ENCODE measurements at places on chromosomes 16 and 17. TPM values are rescaled to one million over a fixed set of nuclear protein-coding genes. Genes with fewer than 3 reads are reported as not detected.
A peak's percentile ranks its signal among the peaks of the same experiment; 100 is the strongest.

SULT1A2 gene
- total RNA-seq, result 1.0 TPM

KRT24 gene
- not detected for total RNA-seq

CRYBA1 gene
- not detected for total RNA-seq

AKTIP gene
- total RNA-seq, result 24.4 TPM

TNFRSF13B gene
- not detected for total RNA-seq

- peak; percentile 39 for DNase-seq
- peaks cover 47% of the 10 kb centered on the region for H3K36me3 ChIP-seq
- H3K27ac ChIP-seq, result peak overlapping the region; percentile 90
- H3K4me1 ChIP-seq, result peaks cover 68% of the 10 kb centered on the region
- peak overlapping the region; percentile 85 for H3K4me3 ChIP-seq
Measured at GRCh38 chr17:40097931-40098845, 2.2 kb downstream of the NR1D1 start.

- no peak overlapping the region for H3K27ac ChIP-seq
- peaks cover 8% of the 10 kb centered on the region for H3K27me3 ChIP-seq
- H3K4me1 ChIP-seq, result no peaks in the 10 kb centered on the region
- H3K4me3 ChIP-seq, result no peak overlapping the region
- H3K36me3 ChIP-seq, result no peaks in the 10 kb centered on the region
Measured at GRCh38 chr17:4604111-4604644, 19.8 kb downstream of the SMTNL2 start.

GRCh38 chr17:65455972-65456343 is 105.5 kb downstream of the AXIN2 start:
- DNase-seq, result peak; percentile 5
- H3K4me1 ChIP-seq, result no peaks in the 10 kb centered on the region
- no peak overlapping the region for H3K27ac ChIP-seq
- no peak overlapping the region for H3K4me3 ChIP-seq

DNA sequence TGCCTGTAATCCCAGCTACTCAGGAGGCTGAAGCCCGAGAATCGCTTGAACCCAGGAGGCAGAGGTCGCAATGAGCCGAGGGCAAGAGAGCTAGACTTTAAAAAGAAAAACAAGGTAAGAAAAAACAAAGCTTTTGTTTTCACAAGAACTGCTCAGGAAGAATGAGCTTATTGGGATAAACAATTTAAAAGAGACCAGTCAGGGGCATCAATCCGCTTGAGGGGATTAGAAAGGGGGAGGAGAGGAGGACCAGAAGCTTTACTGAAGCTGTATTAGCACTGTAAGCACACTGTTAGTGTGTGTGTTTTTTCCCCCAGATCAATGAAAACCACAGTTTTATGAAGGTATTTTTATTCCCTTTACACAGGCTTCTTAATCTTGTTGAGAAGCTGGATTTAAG is 8.8 kb downstream of the TMEM170A start:
- H3K36me3 ChIP-seq, result peaks cover 13% of the 10 kb centered on the region
- peaks cover 45% of the 10 kb centered on the region for H3K4me1 ChIP-seq
- no peak for DNase-seq
- no peak overlapping the region for H3K4me3 ChIP-seq

GRCh38 chr16:66315210-66315825 is 51.2 kb upstream of the CDH5 start:
- H3K27me3 ChIP-seq, result peaks cover 3% of the 10 kb centered on the region
- no peak overlapping the region for H3K4me3 ChIP-seq
- no peak overlapping the region for H3K27ac ChIP-seq
- no peaks in the 10 kb centered on the region for H3K36me3 ChIP-seq

DNA sequence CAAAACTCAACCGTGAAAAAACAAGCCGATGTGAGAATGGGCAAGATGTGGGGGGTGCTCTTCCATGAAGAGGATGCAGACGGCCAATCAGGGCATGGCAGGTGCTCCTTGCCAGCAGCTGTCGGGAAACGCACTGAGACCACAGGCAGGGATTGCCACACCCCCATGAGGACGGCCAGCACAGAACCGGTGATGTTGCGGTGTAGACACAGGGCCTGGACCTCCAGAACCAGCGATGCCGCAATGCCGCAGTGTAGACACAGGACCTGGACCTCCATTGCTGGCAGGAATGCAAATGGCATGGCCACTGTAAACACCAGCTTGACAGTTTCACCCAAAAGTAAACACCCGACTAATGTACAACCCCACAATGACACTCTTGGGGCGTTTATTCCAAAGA is 164.9 kb downstream of the BANP start:
- H3K27ac ChIP-seq, result no peak overlapping the region
- no peak for DNase-seq
- H3K27me3 ChIP-seq, result peaks cover 1% of the 10 kb centered on the region
- no peaks in the 10 kb centered on the region for H3K36me3 ChIP-seq

GRCh38 chr17:12580640-12581039 is 85.0 kb upstream of the MYOCD start:
- no peaks in the 10 kb centered on the region for H3K4me1 ChIP-seq
- H3K36me3 ChIP-seq, result no peaks in the 10 kb centered on the region
- H3K27ac ChIP-seq, result no peak overlapping the region
- peaks cover 3% of the 10 kb centered on the region for H3K27me3 ChIP-seq
- H3K4me3 ChIP-seq, result no peak overlapping the region
- DNase-seq, result no peak

- peaks cover 34% of the 10 kb centered on the region for H3K4me1 ChIP-seq
- DNase-seq, result peak; percentile 36
- no peak overlapping the region for H3K27ac ChIP-seq
- H3K4me3 ChIP-seq, result no peak overlapping the region
- no peaks in the 10 kb centered on the region for H3K27me3 ChIP-seq
Measured at GRCh38 chr16:50602531-50603205, 54.5 kb downstream of the NKD1 start.

GRCh38 chr17:76385892-76386786 is 1.7 kb downstream of the SPHK1 start:
- H3K27me3 ChIP-seq, result no peaks in the 10 kb centered on the region
- no peak overlapping the region for H3K27ac ChIP-seq
- peak; percentile 93 for DNase-seq
- peaks cover 3% of the 10 kb centered on the region for H3K4me1 ChIP-seq
- peaks cover 7% of the 10 kb centered on the region for H3K36me3 ChIP-seq
- H3K4me3 ChIP-seq, result peak overlapping the region; percentile 67

DNA sequence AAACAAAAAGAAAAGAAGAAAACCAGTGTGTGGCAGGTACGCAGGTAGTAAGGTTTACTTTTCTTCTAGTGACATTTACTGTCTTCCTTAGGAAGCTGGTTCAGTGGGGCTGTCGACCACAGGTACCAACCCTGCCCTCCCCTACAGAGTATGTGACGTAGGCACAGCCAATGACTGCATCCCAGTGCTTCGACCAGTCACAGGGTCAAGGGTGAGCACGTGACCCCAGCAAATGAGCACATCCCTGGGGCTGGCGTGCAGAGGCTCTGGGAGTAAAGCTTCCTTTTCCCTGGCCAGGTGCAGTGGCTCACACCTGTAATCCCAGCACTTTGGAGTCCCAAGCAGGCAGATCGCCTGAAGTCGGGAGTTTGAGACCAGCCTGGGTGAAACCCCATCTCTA is 38.9 kb upstream of the PLCG2 start:
- no peaks in the 10 kb centered on the region for H3K36me3 ChIP-seq
- H3K4me3 ChIP-seq, result no peak overlapping the region
- H3K27me3 ChIP-seq, result peaks cover 1% of the 10 kb centered on the region
- peaks cover 6% of the 10 kb centered on the region for H3K4me1 ChIP-seq
- H3K27ac ChIP-seq, result no peak overlapping the region

DNA sequence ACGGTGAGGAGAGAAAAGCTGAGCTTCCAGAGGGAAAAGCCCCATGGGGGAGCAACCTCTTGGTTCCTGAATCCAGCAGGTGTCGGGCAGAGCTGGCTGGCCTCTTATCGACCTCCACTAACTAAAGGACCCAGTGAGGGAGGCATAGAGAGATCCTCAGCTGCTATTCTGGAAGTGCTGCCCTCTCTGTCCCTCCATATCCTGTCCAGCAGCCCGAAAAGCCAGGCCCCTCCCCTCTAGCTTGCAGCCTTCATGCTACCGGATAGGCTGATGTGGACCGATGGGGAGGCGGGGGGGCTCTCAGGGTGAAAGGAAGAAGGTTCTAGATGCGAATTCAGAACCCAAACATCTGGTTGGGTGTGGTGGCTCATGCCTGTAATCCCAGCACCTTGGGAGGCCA is 24.9 kb downstream of the MXRA7 start:
- H3K27me3 ChIP-seq, result no peaks in the 10 kb centered on the region
- H3K27ac ChIP-seq, result no peak overlapping the region
- peaks cover 5% of the 10 kb centered on the region for H3K4me1 ChIP-seq
- no peak overlapping the region for H3K4me3 ChIP-seq
- DNase-seq, result no peak
